Activated CD4-positive, CD25-positive, alpha-beta regulatory T cell (primary cell): ENCODE measurements at places on chromosomes 7 and 10.

DNA sequence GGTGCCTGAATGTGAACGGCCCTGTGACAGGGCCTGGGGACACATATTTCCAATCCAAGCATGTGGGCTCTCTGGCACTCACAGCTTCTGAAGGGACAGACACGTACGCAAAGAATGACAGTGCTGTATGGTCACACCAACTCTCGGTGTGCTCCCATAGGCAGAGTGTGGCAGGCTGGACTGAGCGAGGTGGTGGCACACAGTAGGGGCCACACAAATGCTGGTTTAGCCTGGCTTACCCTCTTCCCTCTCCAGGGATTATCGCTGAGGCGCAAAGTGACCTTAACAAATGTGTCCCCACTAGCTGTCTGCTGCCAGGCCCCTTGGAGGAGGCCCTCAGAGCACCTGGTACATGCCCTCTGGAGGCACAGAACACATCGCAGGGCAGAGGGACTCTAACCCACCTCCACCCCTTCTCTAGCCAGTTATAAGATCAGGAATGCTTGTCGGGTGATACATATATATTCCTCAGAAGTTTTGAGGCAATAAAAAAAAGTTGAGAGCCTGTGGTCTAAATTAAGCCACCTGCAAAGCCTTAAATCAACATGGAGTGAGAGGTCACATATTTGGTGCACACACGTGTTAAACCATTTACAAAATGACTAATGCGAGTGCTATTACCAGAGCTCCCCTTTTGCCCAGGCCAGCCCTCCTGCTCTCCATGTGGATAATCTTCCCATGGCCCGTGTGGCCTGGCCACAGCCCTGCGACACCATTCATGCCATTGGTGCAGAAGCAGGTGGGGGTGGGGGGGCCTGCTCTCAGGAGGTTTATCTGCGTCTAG lies 262.8 kb upstream of the GRB10 start:
- DNase-seq: no peak

GRCh38 chr7:123485187-123485586 lies 49.2 kb downstream of the IQUB start:
- DNase-seq: no peak

GRCh38 chr10:71058308-71058707 lies 154.1 kb upstream of the UNC5B start:
- DNase-seq: no peak

GRCh38 chr10:15344876-15345285 lies 26.2 kb downstream of the FAM171A1 start:
- no peak for DNase-seq

DNA sequence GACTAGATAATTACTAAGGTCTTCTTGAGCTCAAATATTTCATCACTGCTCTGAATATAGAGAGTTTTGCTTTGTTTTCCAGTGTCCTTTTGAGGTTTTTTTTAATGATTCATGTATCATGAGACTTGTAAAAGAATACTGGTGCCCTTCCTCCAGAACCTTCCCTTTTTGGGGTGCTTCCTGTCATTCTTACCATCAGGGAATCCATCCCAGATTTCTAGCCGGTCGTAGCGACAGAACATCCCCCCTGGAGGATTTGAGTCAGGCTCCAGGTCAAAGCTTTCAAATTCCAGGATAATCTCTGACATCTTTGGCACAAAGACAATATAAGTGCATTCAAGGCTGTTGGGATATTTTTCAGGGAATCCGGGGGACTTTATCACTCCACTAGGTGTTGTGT lies 71.0 kb downstream of the NRP1 start:
- DNase-seq: no peak

DNA sequence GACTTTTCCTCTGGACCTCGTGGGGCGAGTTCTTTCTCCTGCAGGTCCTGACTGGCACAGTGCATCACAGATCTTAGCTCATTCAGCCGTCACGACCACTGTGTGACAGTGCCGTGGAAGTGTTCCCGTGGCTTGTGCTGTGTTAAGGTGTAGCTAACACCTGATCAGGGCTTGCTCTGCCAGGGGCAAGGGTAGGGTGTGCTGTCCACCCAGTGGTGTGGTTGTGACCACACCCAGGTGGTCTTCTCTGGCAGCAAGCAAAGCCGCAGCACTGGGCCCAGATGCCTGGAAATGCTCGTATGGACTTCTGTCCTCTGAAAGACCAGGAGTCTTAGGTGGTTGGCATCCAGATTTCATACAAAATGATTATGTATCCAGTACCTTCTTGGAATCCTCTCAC lies 86.2 kb downstream of the GLRX3 start:
- no peak for DNase-seq

DNA sequence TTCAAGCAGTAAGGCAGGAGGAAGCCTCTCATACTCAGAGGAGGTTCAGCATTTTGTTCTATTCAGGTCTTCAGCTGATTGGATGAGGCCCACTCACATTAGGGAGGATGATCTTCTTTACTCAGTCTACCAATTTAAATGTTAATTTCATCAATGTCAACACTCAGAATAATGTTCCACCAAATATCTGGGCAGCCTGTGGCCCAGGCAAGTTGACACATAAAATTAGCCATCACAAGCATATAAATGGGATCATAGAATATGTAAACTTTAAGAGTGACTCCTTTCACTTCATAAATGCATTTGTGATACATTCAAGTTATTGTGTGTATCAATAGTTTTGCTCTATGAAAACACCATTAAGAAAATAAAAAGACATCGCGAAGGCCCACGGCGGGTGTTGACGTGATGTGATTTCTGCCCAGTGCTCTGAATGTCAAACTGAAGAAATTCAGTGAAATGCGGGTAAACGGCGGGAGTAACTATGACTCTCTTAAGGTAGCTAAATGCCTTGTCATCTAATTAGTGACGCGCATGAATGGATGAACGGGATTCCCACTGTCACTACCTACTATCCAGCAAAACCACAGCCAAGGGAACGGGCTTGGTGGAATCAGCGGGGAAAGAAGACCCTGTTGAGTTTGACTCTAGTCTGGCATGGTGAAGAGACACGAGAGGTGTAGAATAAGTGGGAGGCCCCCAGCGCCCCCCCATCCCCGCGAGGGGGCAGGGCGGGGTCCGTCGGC lies 536.1 kb upstream of the AUTS2 start:
- no peak for DNase-seq

- no peak for DNase-seq
Measured at GRCh38 chr10:96638696-96639095, 51.9 kb upstream of the TM9SF3 start.

DNA sequence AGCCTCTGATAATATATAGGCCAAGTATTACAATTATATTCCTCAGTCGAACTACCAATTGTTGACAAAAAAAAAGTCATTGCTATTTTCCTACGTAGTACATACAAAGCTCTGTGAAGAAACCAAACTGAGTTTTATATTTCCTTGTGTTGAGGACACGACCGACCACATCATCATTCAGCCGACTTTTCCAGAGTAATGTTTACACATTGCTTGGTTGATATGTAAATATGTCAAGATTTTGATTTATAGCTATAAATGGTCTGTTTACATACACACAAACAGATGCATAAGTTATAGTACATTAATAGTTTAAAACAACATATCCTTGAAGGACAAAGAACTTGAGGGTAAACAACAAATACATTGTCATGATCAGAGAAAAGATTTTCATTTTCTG lies 121.5 kb downstream of the CRPPA start:
- DNase-seq: no peak

- no peak for DNase-seq
Measured at GRCh38 chr10:34985823-34986222, 104.3 kb downstream of the CUL2 start.

- no peak for DNase-seq
Measured at GRCh38 chr7:44698046-44698580, 50.5 kb upstream of the ZMIZ2 start.

DNA sequence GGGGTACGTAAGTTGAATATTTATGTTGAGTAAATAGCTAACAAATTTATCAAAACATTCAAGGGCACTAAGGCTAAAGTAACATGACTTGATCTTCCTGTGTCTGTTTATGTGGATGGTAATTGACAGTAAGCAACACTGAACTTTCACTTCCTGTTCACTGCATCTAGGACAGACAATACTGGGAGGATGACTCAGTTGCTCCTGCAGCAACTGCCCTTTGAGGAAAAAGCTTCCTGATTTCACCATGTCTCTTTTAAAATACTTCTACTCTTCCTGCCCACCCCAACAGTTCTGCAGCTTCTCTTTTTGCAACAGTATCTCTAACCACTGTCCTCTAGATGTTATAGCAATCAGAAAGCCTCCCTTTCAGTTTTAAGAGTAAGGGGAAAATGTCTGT lies 76.6 kb upstream of the HGF start:
- no peak for DNase-seq

- no peak for DNase-seq
Measured at GRCh38 chr10:48623607-48624132, 18.8 kb upstream of the ARHGAP22 start.

DNA sequence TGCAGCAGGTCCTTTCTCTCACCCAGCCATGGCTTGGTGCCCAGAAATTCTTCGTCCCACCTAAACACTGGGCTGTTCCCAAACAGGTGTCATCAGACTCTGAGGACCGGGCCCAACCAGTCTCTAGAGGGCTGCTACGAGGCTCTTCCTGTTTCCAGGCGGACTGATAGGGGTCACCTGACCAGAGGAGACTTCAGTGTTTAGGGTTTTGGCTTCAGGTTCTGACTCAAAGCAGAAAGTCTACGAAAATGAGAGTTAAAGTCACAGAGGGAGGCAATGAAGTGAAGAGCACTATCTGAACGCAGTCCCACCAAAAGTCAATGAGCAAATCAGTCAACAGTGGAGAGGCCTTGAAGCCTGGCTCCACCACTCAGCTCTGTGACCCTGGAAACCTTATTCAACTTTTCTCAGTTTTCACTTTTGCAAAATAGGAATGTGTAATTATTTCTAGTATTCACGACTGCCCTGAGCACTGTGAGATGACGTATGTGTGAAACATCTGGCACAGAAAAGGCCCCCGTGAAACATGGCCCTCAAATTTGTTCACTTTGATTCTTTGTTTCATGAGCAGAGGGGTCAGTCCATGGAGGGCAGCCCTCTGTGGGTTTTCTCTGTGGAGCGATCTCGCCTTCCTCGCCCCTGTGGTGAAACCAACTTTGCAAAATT lies 189.9 kb upstream of the PDE1C start:
- no peak for DNase-seq

GRCh38 chr10:13187135-13187534 lies 25.8 kb downstream of the MCM10 start:
- DNase-seq: no peak

DNA sequence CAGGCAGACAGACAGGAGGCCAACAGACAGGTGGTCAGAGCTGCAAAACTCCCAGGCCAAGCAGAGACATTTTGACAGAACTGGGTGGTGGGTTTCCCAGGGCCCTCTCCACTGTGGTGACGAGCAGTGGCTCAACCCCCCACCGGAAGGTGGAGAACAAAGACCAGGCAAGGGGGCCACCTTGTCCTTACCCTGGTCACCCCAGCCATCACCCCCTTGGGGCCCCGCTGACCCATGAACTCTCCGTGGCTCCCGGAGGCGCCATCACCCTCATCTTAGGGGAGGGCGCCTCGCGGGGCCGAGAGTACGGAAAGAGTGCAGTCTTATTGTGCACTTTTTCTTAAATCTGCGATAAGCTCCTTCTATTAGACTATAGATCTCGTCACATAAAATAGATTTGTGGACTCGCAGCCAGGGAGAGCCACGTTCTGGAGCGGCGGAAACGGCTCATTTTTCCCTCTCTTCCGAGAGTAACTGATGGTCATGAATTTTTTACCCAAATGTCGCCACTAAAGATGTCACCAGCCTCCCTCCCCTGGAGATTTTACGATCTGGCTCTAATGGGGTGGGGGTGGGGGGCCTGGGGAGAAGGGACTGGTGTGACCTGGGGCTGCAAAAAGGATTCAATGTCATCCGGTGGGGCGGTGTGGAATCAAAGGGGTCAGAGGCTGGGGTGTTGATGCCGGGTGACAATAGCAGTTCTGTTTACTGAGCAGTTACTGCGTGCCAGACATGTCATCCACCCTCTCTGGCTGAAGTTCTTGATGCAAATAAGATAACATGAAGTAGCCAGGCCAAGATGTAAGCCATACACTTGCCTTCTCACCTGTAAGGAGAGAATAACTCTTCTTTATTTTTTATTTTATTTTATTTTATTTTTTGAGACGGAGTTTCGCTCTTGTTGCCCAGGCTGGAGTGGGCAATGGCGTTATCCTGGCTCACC lies 71.1 kb upstream of the MYL10 start:
- no peak for DNase-seq

DNA sequence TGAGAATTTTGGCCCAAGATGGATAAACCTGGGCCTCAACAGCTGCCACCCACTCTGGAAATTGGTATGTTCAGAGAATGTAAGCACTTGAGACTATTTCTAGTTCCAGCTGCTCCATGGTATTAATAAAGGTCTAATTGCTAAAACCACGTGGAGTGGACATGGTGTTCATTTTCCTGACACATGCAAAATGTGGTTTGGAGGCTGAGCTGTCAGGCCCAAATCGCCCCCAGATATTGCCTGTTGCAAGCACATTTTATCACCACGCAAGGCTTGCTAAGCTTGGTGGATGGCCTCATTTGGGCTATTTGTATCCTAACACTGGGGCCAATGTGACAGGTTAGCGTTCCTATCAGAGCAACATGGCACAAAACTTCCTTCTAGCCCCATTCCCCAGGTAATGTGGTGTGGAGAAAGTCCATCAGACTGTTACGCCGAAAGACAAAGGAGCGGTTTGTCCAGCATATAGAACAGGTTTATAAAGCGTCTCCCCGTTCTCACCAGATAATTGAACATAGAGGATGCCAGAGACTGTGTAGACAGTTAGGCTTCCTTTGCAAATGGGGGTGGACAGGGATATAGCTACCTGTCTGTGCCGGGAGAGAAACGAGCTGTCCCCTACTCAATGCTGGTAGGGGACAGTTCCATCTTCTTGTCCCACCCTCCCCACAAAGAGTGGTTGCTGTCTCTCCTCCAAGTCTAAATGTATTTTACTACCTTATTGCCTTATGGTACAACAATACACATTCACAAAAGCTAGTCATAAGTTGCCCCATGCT lies 78.0 kb upstream of the ANKRD1 start:
- DNase-seq: no peak

- DNase-seq: no peak
Measured at GRCh38 chr7:21960922-21961321, 15.2 kb upstream of the CDCA7L start.

DNA sequence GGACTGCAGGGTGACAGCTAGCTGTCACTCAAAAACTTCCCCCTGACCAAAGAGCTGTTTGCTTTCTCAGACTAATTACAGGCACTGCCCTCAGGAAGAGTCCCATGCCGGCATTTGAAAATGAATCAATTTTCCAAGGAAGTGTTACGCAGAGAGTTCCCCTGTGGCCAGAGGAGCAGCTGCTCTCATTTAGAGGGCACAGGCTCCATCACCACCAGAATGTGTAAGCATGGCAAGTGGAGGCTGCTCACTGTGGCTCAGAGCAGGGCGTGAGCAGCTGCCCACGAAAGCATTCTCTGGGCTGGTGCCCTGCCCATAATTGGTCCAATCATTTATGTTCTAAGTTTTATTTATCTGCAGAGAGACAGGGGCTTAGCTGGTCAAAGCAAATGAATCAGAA lies 202.2 kb downstream of the RAMP3 start:
- no peak for DNase-seq

DNA sequence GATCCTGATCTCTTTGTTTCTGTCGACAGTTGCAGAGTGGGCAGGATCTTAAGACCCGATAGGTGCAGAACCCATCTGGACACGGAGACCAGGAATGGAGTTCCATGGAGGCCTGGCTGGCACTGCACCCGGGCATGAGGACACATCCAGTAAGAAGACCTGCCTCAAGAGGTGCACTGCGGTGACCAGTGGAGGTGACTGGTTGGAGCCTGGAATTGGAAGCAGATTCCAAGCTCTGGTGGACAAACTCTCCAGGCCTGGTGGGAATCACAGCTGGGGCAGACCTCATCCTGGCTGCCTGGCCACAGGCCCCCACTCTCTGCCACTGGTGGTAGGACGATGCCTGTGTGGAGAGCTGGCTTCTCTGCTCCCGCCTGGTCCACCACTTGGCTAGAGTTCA lies 31.0 kb downstream of the ZNF775 start:
- DNase-seq: no peak
